ENCODE measurements at places on chromosomes 3 and 15. TPM values are rescaled to one million over a fixed set of nuclear protein-coding genes. Genes with fewer than 3 reads are reported as not detected.

GRCh38 chr3:61828880-61829721, 267.7 kb downstream of the PTPRG start:
- no peak for DNase-seq

DNA sequence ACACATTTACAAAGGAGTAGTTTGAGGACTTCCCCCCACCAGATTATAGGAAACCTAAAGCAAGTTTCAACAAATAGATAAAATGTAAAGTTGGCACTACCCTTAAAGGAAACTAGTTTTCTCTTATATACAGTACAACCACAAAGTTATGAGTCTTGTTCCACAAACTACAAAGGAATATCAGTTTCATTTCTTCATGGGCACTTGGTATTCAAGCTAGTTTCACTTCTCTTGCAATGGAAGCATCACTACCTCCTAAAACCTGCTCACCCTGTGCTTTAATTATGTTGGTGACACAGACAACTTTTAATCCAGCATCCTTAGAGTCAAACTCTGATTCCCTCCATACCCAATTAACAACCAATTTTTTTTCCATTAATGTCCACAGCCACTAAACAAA, 707.0 kb downstream of the ROBO2 start:
- no peak for DNase-seq

- DNase-seq: no peak
These were observed 2.4 kb downstream of the CISH start for GRCh38 chr3:50609071-50609762.

ADAMTS17 gene
- not detected for polyA plus RNA-seq

POTEB2 gene
- polyA plus RNA-seq: not detected

CIDEC gene
- 0.09 TPM for polyA plus RNA-seq

Measured in BJ (cell line).